Sigmoid colon (tissue), 7 donors: ENCODE measurements at places on chromosomes 5 and 9. TPM values are rescaled to one million over a fixed set of nuclear protein-coding genes. Genes with fewer than 3 reads are reported as not detected.

The VPS13A gene
- 12.7 TPM for polyA plus RNA-seq

The FGFR4 gene
- 45.0 TPM for polyA plus RNA-seq

The VCAN gene
- 0.69 TPM for polyA plus RNA-seq

The EGFLAM gene
- 2.4 TPM for polyA plus RNA-seq

The ZCCHC9 gene
- polyA plus RNA-seq = 37.9 TPM

The EDIL3 gene
- polyA plus RNA-seq = 3.5 TPM

The TLX3 gene
- polyA plus RNA-seq = not detected

The SHOC1 gene
- not detected for polyA plus RNA-seq

The MEF2C gene
- polyA plus RNA-seq = 14.9 TPM

The GLDC gene
- 0.51 TPM for polyA plus RNA-seq

The C9orf50 gene
- polyA plus RNA-seq = 0.03 TPM

The CLTB gene
- 403 TPM for polyA plus RNA-seq

The BHMT2 gene
- 3.0 TPM for polyA plus RNA-seq

The PCDHGA11 gene
- not detected for polyA plus RNA-seq

The KCTD16 gene
- polyA plus RNA-seq = 0.04 TPM

The DMGDH gene
- polyA plus RNA-seq = not detected

The ADRB2 gene
- polyA plus RNA-seq = 0.60 TPM

The RELL2 gene
- 2.4 TPM for polyA plus RNA-seq

The ZNF474 gene
- polyA plus RNA-seq = not detected

The ZNF879 gene
- 1.6 TPM for polyA plus RNA-seq

The CD274 gene
- 1.4 TPM for polyA plus RNA-seq

The LCN15 gene
- 9.0 TPM for polyA plus RNA-seq

The WNT8A gene
- polyA plus RNA-seq = not detected

The NTMT1 gene
- polyA plus RNA-seq = 25.8 TPM

The PLPPR1 gene
- 0.07 TPM for polyA plus RNA-seq

The SLC25A2 gene
- not detected for polyA plus RNA-seq

The AP3S1 gene
- 203 TPM for polyA plus RNA-seq

The ANKRD31 gene
- polyA plus RNA-seq = 0.03 TPM

The SLC2A6 gene
- 8.2 TPM for polyA plus RNA-seq

The ISL1 gene
- 0.46 TPM for polyA plus RNA-seq

The PRUNE2 gene
- 7.4 TPM for polyA plus RNA-seq

The PCDHGA4 gene
- polyA plus RNA-seq = not detected

The ARHGEF28 gene
- 3.0 TPM for polyA plus RNA-seq

The PHAX gene
- 25.9 TPM for polyA plus RNA-seq

The ELAVL2 gene
- not detected for polyA plus RNA-seq

The CCL28 gene
- polyA plus RNA-seq = 18.0 TPM

The PCDHB14 gene
- polyA plus RNA-seq = not detected

The ACTBL2 gene
- not detected for polyA plus RNA-seq

The INSYN2B gene
- polyA plus RNA-seq = not detected

The IFNA7 gene
- polyA plus RNA-seq = not detected

The UNC5A gene
- not detected for polyA plus RNA-seq

The GCNT4 gene
- polyA plus RNA-seq = 1.8 TPM

The TLR4 gene
- polyA plus RNA-seq = 4.0 TPM

The PHF2 gene
- 12.6 TPM for polyA plus RNA-seq

The SLC28A3 gene
- not detected for polyA plus RNA-seq

The PCDHGA7 gene
- polyA plus RNA-seq = not detected

The MYOT gene
- 5.8 TPM for polyA plus RNA-seq
